ENCODE measurements at places on chromosomes 4 and X. TPM values are rescaled to one million over a fixed set of nuclear protein-coding genes. Genes with fewer than 3 reads are reported as not detected.

- no peak for DNase-seq
These were observed 2.8 kb downstream of the CCNG2 start for GRCh38 chr4:77159806-77160205.

- no peak for DNase-seq
These were observed 52.0 kb upstream of the IL13RA1 start for GRCh38 chrX:118675326-118675965.

- peak; percentile 5 for DNase-seq
These were observed 199.9 kb downstream of the TMA16 start for GRCh38 chr4:163694385-163694784.

GRCh38 chrX:41721590-41721989, 2.4 kb upstream of the GPR82 start:
- DNase-seq = no peak

DNA sequence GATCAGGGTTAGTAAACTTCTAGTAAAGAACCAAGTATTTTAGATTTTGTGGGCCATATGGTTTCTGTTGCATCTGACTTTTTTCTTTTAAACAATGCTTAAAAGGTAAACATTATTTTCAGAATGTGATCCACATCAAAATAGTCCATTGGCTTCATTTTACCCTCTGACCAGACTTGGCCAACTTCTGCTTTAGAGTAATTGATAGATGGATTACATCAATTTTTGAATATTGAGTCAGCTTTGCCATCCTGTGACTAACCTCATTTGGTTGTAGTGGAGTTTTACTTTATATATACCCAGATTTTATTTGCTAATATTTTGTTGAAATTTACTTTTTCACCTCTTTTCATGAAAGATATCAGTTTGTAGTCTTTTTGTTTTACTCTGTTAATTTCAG, 559.8 kb downstream of the TLL1 start:
- DNase-seq = no peak

DNA sequence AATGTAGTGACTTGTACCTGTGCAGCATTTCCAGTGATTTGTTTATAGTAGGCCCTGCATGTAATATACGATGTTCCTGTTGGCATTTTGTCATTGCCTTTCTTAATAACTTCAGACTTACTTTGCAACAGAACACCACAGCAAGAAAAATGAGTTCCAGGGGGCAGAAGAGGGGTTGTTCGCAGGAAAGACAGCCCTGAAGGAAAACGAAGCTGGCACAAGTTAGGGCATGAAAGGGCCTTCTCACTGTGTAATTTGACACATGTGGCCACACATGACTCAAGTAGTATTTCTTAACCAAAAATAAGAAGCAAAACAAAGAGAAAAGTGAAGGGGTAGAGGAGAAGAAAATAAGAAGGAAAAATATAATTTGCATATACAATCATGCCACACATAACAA, 265.8 kb upstream of the SMIM31 start:
- DNase-seq = no peak

DNA sequence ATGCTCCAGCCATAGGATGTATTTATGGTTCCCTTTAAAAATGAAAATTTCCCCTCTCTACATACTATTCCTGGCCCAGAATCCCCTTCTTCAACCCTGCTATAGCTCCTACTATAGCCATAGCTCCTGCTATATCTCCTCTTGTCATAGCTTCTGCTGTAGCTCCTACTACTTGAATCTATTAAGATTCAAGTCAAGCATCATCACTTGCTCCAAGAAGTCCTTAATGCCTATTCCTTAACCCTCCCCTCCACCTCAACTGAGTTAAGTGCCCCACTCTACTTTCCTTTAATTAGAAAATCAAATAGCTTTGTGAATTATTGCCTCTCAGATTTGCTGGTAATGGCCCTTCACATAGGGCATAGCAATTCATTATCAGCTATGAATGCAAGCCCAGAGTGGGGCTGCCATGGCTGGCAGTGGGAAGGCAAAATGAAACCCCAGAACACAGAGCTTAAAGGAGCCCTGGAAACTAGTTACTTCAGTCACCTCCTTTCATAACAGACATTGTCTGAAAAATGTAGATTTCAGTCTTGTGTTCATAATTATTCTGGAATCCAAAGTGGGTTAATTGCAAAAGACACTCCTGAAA, 15.4 kb downstream of the OCIAD2 start:
- DNase-seq = no peak

DNA sequence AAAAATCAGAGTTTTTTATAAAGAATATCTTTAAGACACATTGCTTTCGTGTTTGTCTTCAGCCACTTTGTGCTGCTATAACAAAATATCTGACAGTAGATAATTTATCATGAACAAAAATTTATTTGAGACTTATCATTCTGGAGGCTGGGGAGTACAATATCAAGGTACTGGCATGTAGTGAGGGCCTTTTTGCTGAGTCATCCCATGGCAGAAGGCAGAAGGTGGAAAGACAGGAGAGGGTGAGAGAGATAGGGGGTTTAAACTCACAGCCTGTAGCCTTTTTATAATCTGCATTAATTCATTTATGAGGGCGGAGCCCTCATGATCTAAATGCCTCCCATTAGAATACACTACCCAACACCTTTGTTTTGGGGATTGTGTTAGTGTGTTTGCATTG, 431.2 kb upstream of the FAM47C start:
- DNase-seq = no peak

Gene PLRG1
- total RNA-seq = 46.6 TPM

Gene PAGE2
- not detected for total RNA-seq
